Uterine smooth muscle cell (primary cell): ENCODE measurements at places on chromosomes 7 and 10. TPM values are rescaled to one million over a fixed set of nuclear protein-coding genes. Genes with fewer than 3 reads are reported as not detected.

The GPR26 gene
- total RNA-seq: not detected in 2 replicates

The CALD1 gene
- 290 and 609 TPM in 2 replicates for total RNA-seq

The GRID2IP gene
- not detected in 2 replicates for total RNA-seq

The IDI2 gene
- not detected in 2 replicates for total RNA-seq

The PDE6C gene
- total RNA-seq: not detected in 2 replicates
